Left kidney (tissue), 8 donors: ENCODE measurements at places on chromosomes 12 and 14.

GRCh38 chr12:106248312-106248845 is 559 bp upstream of the CKAP4 start:
- DNase-seq: peak; percentile 60

- no peak for DNase-seq
These were observed 256.8 kb upstream of the DDHD1 start for GRCh38 chr14:53409969-53410368.

DNA sequence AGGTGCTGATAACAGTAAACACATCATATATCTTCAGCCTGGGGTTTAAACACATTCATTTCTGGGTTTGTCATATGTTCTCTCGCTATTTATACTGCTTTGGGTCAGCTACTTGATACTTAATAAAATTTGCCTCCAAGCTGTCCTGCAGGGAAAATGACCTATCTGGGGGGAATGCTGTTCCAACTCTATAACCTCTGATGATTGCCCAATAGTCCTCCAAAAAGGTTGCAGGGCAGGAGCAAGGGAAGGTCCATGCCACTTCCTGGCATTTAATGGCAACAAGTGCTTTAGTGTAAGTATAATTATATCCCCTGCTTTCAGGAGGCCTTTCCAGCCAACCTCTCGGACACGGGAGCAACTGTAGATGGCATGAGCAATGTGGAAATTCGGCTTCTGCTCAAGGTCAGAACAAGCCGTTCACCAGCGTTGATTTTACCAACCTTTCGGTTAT is 198.0 kb upstream of the EEA1 start:
- no peak for DNase-seq

- DNase-seq: no peak
These were observed 168.2 kb downstream of the SUDS3 start for GRCh38 chr12:118544569-118544968.

- DNase-seq: no peak
These were observed 35.0 kb upstream of the GALNT9 start for GRCh38 chr12:132364348-132364902.

DNA sequence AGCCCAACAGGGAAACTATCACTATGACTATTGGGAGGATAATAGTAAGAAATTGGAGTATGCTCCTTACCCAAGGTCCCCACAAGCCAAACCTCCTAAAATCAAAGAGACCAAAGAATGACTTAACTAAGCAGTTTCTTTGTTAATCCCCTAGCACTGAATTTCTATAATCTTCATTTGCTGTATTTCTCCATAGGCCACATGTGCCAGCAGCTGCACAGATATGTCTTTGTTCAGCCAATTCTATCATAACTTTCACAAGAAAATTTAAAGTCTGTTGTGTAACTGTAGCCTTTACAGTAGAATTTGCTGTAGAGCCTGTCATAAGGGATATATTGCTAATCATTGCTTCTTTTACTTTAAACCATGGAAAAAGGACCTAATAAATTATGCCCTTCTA is 104.0 kb downstream of the RIN3 start:
- no peak for DNase-seq

- no peak for DNase-seq
These were observed 85.8 kb downstream of the KIAA0586 start for GRCh38 chr14:58513272-58513671.

DNA sequence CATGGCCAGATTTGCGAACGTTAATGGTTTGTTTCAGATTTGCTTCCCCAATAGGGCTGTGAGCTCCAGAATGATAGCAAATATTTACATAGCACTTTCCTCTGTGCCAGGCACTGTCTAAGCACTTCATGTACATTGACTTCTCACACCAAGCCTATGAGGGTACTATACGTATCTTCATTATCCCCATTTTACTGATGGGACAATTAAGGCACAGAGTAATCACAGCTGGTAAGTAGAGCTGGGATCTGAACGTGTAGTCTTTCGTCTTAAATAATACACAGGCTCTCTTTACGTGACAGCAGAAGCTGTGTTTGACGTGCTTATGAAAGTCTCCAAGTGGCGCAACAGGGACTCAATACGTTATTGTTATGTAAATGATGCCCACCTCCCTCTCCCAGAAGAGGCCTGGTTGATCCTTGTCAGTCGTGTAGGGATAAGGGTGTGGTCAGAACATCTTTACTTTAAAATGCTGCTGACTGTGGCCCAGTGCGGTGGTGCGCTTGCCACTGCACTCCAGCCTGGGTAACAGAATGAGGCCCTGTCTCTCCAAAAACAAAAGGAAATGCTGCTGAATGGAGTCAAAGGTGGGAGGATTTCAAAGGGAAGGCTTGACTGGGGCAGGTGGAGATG is 66.3 kb upstream of the TCL1B start:
- DNase-seq: no peak

DNA sequence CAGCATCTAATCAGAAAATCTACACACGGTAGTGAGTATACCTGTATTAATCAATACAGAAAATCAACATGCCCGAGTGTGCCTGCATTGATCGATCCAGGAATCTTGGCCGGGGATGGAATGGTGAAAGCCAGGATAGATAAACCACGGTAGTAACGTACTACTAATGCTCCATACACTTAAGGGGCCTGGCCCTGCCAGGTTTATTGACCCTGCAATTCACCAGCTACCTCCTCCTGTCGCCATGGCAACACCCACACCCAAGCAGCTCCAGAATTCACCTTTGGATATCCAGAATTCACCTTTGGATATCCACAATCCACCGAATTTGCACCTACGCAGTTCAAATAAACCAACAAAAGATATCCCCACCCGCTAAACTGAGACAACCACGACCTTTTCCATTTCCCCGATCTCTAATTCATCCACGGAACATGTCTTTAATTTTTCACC is 14.8 kb upstream of the CALM1 start:
- DNase-seq: no peak

GRCh38 chr12:117499759-117500485 is 138.5 kb upstream of the NOS1 start:
- no peak for DNase-seq

DNA sequence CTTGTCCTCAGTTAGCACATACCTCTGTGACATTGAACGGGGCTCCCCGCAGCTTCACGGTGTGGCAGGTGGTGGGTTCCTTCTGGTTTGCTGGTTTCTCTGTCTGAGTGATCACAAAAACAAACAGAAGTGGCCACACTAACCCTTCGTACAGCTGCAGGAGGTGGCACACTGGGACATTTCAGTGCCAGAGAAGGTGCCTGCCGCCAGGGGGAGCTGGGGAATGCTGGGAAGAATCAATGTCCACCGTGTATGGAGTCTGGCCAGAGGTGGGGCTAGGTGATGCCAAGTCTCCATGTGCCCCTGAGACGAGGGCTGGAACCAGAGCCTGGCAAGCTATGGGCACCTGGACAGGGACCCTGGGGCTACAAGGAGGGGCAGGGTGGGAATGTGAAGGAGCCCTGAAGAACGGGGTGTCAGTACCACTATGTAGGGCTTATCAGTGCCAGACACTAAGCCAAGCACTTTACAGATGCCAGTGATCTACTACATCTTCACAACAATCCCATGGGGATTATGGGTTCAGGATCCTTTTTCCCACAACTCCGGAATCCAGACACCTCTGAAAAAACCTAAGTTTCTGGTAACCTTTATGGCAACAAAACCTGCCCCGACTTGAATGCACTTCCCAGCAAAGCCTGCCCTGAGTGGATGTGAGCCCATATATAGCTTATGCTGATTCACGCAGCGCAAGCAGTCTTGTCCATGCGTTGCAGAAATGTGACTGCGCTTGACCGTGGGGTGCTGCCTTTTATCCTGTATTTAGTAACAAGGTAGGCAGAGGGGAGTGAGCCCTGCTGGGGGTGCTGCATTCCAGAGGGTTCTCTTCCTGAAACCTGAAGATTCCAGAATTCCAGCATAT is 10.8 kb downstream of the RBM19 start:
- no peak for DNase-seq

DNA sequence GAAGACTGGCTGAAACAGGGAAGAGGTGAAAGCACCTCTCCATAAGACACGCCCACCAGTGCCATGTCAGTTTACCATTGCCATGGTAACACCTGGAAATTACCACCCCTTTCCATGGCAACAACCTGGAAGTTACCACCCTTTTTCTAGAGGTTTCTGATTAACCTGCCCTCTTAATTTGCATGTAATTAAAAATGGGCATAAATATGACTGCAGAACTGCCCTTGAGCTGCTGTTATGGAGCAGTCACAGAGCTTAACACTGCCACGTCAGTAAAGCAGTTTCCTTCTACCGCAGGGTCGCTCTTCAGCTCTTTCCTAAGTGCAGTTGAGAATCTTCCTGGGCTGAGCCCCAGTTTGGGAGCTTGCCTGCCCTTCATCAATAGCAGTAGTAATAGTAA is 55.2 kb downstream of the RASSF3 start:
- DNase-seq: no peak

GRCh38 chr12:94994312-94994711 is 9.2 kb downstream of the NDUFA12 start:
- no peak for DNase-seq

GRCh38 chr12:52256584-52256935 is 17.9 kb upstream of the KRT86 start:
- DNase-seq: no peak

- no peak for DNase-seq
These were observed 322.2 kb downstream of the TMEM121 start for GRCh38 chr14:105848570-105848969.

- DNase-seq: no peak
These were observed 31.2 kb downstream of the TPCN1 start for GRCh38 chr12:113252494-113252893.

- DNase-seq: no peak
These were observed 124.2 kb downstream of the PAWR start for GRCh38 chr12:79566452-79567174.

- no peak for DNase-seq
These were observed 138.7 kb downstream of the C12orf75 start for GRCh38 chr12:105469211-105469610.

- no peak for DNase-seq
These were observed 209.4 kb upstream of the CRY1 start for GRCh38 chr12:107302649-107303341.

GRCh38 chr12:80472911-80473500 is 29.0 kb downstream of the PTPRQ start:
- peak; percentile 42 for DNase-seq

DNA sequence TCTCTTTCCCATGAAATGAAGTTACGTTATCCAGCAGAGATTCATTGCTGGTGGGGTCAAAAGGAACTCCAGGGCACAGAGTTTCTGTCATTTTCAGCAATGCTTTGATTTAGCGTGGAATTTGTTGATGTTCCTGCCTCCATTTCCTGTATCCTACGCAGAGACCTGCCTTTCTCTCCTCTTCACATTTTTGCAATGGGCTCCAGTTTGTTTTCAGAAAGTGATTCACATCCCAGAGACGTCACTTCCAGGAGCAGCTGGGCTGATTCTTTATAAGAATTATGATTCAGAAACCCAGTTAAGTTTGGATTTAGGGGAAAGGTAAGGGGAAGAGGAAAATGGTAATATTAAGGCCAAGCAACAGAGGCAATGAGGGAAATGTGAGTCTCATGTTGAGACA is 11.6 kb downstream of the RNASE10 start:
- no peak for DNase-seq

DNA sequence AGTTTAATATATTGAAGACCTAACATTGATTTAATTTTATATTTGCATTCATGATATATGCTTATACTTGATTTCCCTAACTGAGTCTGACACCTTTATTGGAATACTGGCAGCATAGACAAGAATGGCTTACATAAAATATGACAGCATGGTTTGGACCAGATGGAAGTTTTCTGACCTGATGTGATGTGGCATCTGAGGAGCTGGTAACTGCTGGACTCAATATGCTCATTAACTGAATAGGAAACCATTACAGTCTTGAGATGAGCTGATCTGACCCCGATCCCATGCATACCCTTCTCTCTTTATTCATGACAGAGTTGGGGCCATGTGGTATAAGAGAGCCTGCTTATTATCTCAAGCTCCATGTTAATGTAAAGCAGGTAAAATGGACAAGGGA is 604.8 kb upstream of the SEL1L start:
- no peak for DNase-seq

DNA sequence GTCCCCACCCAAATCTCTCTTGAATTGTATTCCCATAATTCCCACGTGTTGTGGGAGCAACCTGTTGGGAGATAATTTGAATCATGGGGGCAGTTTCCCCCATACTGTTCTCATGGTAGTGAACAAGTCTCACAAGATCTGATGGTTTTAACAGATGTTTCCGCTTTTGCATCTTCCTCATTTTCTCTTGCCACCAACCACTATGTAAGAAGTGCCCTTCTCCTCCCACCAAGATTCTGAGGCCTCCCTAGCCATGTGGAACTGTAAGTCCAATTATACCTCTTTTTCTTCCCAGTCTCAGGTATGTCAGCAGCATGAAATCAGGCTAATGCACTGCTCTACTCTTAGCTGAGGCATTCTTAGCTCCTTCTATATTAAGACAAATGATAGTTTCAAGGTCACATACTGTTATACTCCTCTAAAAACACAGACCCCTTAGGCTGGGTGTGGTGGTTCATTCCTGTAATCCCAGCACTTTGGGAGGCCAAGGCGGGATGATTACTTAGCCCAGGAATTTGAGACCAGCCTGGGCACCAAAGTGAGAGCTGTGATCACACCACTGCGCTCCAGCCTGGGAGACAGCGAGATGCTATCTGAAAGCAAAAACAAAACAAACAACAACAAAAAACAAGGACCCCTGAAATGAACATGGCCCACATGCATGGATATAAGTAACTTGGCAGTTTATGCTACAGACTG is 3.6 kb downstream of the SCAF11 start:
- DNase-seq: no peak

DNA sequence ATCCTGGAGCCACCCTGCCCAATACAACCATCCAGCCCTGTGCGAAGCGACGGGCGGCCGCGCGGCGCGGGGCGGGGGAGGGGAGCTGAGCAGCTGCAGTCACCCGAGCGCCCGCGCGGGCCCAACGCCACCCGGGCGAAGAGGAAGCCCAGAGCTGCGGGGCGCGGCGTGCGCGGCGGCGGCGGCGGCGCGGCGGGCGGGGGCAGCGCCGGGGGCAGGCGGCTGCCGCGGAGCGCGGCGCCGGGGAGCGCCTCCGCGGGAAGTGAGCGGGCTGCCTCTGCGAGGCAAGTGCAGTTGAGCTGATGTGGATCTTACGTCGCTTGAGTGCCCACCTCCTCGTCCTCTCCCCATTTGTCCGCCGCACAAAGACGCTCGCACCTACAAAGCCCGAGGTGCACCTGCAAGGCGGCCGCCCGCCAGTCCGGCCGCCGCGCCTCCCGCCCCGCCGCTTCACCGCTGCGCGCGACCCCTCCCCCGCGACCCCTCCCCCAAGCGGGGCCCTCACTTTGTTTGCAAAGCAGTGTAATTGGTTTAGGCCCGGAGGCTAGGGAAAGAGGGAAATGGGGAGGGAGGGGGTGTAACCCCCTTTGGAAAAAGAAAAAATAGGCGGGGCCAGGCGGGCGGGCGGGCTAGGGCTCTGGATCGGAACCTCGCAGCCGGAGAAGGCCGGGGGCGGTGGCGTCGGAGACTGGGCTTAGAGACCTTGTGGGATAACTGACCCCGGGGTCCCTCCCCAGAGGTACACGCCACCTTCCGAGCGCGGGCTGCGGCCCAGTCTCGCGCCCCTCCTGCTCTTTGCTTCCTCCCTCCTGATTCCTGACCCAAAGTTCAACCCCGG is at the start of the genes FOXA1 and TTC6:
Gene FOXA1 (minus strand): TSS at position 279 of the 838 bp plus-strand sequence. CDS start 277 bp downstream, at position 2.
Gene TTC6 (plus strand): TSS at position 659 of the 838 bp plus-strand sequence. CDS start 26,436 bp downstream, outside the sequence.
- DNase-seq: no peak

- DNase-seq: no peak
These were observed 46.2 kb downstream of the BCAT1 start for GRCh38 chr12:24902511-24903328.

- no peak for DNase-seq
These were observed 155.7 kb upstream of the ATXN7L3B start for GRCh38 chr12:74381958-74382357.
